ENCODE measurements at places on chromosomes 16 and 17.

DNA sequence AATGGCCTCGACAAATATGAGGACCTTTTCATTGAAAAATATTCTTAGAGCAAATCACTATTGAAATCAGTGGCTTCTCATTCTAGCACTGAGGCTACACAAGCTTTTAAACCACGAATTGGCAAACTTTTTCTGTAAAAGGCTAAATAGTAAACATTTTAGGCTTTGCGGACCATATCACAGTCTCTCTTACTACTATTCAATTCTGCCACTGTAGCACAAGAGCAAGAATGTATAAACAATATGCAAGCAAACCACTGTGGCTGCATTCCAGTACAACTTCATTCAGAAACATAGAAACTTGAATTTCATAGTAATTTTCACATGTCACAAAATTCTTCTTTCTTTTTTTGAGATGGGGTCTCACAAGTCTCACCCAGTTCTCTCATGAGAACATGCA lies 49.1 kb downstream of the PHLPP2 start:
- no peak for DNase-seq

- DNase-seq: no peak
These were observed 70.6 kb downstream of the BCAS3 start for GRCh38 chr17:60748204-60748603.

DNA sequence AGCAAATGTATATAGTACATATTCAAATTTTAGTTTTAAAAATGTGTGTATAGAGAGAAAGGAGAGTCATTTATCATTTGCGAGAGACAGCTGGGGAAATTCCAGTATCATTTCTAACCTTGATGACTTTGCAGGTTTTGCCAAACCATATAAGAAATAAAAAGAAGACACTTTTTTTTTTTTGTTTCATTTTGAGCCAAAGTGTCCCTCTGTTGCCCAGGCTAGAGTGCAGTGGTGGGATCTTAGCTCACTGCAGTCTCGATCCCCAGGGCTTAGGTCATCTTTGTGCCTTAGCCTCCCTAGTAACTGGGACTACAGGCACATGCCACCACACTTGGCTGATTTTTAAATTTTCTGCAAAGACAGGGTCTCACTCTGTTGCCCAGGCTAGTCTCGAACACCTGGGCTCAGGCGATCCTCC lies 38.4 kb upstream of the VWA3A start:
- no peak for DNase-seq

- no peak for DNase-seq
These were observed 1.6 kb downstream of the FAM20A start for GRCh38 chr17:68599552-68600066.

GRCh38 chr16:48462106-48462740 lies 77.0 kb upstream of the SIAH1 start:
- no peak for DNase-seq

- DNase-seq: no peak
These were observed 21.8 kb upstream of the LRRC37A3 start for GRCh38 chr17:64941045-64941444.

GRCh38 chr16:27285676-27286196 lies 17.2 kb upstream of the NSMCE1 start:
- DNase-seq: no peak

DNA sequence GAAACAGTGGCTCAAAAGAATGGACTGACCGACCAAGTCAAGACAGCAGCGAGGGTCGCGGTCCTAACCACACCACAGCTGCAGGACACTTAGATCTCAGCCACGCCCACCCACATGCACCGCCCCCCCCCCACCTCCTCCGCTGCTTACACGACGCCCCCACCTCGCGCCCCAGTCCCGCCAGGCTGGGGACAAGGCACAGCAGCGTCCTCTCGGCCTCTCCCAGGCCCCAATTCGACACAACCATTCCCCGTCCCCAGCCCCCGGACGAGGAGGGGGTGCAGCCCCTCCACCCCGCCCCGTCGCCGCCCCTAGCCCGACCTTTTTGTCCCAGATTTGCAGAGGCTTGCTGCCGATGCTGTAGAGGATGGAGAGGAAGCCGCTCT lies 477 bp downstream of the CFAP20 start:
- DNase-seq: peak; percentile 38

- no peak for DNase-seq
These were observed 29.8 kb downstream of the ZC3H18 start for GRCh38 chr16:88599825-88600538.

DNA sequence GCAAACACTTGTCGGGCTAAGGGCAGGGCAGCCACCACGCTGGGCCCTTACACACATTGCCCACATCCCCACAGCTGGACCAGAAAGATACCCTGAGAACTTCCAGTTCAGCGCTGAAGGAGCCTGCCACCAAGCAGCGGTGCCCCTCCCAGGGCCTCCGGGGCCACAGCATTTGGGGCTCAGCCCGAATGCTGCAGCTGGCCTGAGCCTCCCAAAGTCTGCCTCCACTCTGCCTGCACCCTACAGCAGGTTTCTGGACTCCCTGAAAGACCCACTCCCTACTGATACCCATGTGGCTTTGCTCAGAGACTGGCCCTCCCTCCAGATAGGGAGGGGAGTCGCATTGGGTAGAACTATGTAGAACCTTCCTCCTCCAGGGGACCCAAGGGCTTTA lies 1.5 kb downstream of the MCRIP1 start:
- DNase-seq: no peak

- DNase-seq: no peak
These were observed 119.1 kb downstream of the BRIP1 start for GRCh38 chr17:61744252-61744651.

DNA sequence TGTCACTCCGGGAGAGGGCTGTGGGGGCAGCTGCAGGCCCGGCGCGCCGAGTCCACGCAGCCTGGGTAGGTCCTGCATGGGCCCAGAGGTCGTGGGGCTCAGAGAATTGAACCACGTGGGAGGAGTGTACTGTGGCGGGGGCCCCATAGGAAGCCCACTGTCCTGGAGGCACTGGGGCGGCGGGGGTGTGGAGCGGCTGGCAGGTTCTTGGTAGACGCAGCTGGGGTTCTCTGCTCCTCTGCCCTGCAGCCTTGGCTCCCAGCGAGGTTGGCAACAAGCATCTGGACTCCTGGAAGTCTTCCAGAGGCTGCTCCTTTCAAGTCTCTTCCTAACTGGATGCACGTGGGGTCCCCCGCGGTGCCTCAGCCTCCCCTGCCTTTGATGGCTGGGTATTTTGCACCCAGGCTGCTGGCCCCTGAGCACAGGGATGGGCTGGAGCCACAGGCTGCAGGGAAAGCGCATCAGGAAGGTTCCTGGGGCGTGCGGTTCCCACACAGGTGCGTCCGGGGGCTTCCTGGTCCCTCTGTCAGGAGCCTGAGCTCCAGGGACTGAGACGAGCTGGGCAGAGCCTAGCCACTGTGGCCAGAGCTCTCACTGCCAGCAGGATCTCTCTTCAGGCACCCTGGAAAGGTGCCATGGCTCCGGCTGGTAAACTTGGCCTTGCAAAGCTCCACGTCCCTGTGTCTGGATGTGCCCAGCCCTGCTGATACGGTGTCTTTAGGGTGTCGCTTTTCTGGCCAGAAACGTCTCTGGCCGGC lies 9.3 kb downstream of the KCTD5 start:
- DNase-seq: no peak

GRCh38 chr17:45761957-45762565 lies 22.1 kb upstream of the CRHR1 start:
- no peak for DNase-seq

GRCh38 chr17:48330421-48330820 lies 99.6 kb downstream of the SKAP1 start:
- DNase-seq: no peak

- no peak for DNase-seq
These were observed 19.2 kb downstream of the UNC119 start for GRCh38 chr17:28533091-28533807.

- DNase-seq: no peak
These were observed 100.5 kb downstream of the SMG6 start for GRCh38 chr17:2202996-2203575.

DNA sequence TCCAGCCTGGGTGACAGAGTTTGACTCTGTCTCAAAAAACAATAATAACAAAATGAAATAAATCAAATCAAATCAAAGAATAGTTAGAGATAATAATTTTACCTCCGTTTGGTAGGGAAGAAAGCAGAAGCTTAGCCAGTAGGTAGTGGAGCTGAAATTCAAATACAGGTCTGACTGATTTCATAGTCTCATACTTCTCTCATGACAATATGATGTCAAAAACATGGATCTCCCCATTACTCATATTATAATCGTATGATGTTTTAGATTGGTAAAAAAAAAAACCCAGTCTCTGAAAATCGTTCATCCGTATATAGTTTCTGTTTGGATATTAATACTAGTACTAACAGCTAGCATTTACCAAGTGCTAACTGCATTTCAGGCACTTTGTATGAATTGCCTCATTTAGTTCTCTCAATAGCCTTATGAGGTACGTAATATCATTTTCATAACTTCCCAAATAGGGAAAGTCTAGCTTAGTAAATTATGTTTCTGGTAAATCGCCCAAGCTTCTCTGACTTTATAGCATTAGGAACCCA lies 48.7 kb downstream of the CDH8 start:
- DNase-seq: no peak

DNA sequence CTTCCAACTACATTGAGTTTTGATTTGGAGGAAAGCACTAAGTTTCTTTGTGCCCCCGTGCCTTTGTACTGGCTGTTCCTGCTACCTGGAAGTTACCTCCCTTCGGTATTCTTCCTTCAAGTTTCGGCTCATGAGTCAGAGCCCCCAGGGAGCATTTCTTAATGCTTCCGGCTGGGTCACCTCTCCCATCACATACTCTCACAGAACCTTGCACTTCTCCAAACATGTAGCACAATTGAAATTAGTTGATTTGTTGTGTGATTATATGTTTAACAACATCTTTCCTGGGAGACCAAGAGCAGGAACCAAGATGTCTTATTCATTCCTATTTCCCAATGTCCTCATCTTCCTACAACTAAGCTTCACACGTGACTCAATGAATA lies 158.6 kb upstream of the CDH5 start:
- no peak for DNase-seq

DNA sequence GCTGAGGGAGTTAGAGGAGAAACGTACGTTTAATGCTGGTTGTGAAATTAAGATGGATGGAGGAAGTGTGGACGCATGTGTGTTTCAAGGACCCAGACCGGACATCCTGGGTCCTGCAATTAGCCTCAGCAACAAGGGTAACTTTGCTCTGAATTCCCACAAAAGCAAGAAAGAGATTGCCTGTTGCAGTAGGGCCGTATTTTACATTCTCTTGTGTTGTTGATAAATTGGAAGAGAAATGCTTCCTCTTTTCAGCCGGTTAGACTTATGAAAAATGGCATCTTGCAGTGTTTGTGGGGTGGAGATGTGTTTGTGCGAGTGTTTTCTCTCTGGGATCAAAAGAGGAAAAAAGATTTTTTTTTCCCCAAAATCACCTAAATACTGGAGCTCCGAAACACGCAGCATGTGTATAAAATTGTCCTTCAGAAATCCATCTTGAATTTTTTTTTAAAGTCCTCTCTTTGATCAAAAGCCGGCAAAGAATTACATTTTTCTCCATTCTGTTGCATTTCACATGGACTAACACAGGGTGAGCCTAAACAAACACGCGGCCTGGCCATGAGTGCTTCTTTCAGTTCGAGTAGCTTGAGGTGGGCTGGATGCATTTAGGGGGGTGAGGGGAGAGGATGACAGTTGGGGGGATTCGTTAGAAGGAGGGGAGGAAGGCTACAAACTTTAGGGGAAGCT lies 251.6 kb downstream of the C16orf95 start:
- no peak for DNase-seq

GRCh38 chr16:67163999-67164558 lies 466 bp upstream of the HSF4 start:
- no peak for DNase-seq

DNA sequence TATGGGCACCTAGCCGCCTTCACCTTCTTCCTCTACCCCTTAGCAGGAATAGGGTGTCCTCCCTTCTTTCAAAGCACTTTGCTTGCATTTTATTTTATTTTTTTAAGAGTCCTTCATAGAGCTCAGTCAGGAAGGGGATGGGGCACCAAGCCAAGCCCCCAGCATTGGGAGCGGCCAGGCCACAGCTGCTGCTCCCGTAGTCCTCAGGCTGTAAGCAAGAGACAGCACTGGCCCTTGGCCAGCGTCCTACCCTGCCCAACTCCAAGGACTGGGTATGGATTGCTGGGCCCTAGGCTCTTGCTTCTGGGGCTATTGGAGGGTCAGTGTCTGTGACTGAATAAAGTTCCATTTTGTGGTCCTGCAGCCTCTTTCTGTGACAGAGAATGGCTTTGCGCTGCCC lies 4.6 kb downstream of the TMUB2 start:
- DNase-seq: no peak

DNA sequence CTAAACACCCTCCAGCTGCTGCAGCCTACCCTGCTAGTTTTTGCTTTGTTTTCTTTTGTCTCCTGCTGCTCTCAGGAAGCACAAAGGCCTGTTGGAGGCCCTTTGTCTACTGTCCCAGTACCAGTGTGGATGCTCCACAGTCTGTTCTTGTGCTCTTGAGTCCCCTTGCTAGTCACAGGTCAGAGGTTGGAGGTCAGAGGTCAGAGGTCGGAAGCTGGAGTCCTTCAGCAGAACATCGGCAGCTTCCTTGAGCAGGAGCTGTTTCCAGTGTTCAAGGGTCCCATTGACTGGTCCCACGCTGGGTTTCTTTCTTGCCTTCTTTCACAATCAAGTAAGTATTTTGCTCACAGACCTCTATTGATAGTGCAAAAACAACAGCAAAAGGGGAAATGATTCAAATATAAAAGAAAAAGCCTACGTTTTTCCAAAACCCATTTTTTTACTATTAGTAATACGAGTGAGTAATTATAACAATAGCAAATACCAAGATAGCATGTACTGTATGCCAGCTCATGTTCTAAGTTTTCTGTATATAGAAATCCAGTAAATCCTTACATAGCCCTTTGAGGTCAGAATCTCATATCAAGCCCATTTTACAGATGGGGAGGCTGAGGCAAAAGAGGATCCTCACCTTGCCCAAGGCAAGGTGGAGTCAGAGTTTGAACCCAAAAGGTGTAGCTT lies 10.9 kb upstream of the IL34 start:
- no peak for DNase-seq

DNA sequence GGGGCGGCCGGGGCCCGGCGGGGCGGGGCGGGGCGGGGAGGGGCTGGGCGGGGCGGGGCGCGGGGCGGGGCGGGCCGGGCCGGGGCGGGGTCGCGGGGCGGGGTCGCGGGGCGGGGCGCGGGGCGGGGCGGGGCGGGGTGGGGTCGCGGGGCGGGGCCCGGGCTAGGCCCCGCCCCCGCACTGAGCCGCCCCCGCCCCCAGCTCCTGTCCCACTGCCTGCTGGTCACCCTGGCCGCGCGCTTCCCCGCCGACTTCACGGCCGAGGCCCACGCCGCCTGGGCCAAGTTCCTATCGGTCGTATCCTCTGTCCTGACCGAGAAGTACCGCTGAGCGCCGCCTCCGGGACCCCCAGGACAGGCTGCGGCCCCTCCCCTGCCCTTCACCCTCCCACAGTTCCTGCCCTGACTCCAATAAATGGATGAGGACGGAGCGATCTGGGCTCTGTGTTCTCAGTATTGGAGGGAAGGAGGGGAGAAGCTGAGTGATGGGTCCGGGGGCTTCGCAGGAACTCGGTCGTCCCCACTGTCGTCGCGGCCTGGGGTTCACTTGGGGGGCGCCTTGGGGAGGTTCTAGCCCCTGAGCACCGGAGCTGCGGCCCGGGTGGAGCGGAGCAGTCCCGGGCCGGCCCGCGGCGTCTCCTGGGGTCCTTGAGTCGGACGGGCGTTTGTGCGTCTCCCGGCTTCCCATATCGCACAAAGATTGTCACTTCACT lies 795 bp upstream of the HBM start:
- peak; percentile 71 for DNase-seq

- no peak for DNase-seq
These were observed 19.1 kb downstream of the NOD2 start for GRCh38 chr16:50712560-50712898.

- DNase-seq: no peak
These were observed 219.7 kb upstream of the HSBP1 start for GRCh38 chr16:83588070-83588469.

All from GM10248 (cell line).